ENCODE measurements at places on chromosomes 7 and 10.

GRCh38 chr10:100483876-100484666 lies 21.3 kb downstream of the WNT8B start:
- no peak for DNase-seq

DNA sequence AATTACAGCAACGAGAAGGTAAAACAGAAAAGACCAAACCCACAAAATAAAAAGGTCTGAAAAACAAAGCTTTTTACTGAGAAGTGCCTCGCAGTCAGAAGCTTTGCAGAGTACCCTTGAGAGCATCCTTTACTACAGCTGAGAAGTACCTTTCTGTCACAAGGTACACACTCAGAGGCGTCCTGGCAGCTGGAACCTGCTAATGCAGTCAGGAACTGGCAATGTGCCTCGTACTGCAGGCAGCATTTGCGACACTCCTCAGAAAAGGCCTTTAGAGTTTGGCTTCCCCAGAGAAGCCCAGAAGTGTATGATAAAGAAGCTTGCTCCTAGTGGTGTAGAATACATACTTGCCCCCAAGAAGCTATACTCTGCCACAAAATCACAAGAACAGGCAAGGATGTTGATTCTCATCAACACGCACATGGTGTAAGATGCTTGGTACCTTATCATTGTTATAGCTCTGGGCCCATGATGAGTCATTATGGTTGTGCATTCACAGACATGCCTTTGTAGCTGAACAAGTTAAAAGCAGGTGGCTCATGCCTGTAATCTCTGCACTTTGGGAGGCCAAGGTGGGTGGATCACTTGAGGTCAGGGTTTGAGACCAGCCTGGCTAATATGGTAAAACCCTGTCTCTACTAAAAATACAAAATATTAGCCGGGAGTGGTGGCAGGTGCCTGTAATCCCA lies 2.0 kb upstream of the GTPBP4 start:
- no peak for DNase-seq

- DNase-seq = no peak
Observed at GRCh38 chr7:98452791-98453190, 51.9 kb upstream of the BAIAP2L1 start.

- no peak for DNase-seq
Observed at GRCh38 chr7:149822353-149822943, 15.7 kb upstream of the ZNF862 start.

- no peak for DNase-seq
Observed at GRCh38 chr7:73343671-73344380, 15.9 kb downstream of the FKBP6 start.

All from stimulated activated CD8-positive, alpha-beta memory T cell treated with anti-CD3 and anti-CD28 coated beads, Interleukin-2, amount 100 ng/mL, for 1 hour (primary cell).